ENCODE measurements at places on chromosomes 4 and X.

DNA sequence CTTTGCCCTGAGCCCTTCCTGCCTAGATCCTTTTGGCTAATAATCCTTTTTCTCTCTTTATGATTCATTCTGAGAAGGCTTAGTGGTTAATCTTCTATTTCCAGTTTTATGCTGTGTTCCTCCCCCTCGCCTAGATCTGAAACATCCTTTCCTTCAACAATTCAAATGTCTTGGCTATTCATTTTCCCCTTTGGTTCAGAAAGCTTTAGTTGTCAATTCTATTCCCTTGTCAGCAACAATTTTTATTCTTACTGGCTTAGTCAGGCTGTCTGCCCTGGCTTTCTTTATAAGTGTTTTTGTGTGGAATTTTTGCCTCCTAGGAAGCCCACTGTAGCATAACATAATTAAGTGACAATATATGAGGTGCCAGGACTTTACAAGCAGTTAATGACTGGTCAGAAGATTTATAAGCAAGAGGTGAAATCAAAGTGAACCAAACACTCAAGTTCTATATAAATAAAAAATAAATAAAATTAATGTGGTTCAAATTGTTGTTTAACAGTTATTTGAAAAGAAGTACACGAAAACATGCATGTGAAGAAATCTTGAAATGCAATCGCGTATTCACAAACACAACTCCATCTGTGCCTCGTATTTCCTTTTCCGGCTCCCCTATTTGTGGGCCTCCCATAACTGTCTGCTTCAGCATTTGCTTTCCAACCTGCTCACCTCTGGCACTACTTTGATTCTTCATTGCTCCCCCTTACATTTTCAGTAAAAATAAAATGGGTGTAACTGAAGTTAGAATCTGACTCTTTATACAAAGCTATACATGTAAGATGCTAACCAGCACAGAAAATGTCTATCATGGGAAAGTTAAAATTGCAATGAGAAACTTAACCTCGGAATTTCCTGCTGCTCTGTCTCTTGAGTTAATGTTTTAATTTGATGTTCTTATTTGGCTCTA, 235.4 kb downstream of the SPRY1 start:
- no peak for DNase-seq

GRCh38 chr4:4269331-4269731, 20.6 kb downstream of the LYAR start:
- DNase-seq: peak; percentile 30

DNA sequence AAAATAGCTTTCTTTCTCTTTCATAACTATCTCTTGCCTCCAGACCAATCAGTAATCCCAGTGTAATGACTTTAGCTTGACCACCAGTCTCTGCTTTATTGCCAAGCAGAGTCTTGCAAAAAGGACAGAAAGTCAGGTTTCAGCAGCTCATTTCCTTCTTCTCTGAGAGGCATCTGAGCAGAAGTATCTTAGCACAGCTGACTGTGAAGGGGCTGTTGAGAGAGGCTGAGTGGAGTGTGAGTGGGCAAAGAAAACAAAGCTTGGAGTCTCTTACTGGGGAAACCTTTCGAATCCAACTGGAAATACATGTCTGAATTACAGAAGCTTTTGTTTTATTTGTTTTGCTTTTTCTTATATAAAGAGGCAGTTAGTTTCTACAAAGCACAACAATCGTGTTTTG, 170.3 kb upstream of the IGFBP7 start:
- no peak for DNase-seq

DNA sequence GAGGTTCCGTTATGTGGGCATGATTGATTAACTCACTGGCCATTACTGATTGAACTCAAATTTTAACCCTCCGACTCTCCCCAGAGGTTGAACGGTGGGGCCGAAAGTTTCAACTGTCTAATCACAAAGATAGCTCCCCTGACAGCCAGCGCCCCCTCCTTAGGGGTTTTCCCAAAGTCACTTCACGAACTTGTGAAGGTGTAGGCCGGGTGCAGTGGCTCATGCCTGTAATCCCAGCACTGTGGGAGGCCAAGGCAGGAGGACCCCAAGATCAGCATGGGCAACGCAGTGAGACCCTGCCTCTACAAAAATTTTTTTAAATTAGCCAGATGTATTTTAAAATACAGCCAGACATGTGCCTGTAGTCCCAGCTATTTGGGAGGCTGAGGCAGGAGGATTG, 39.8 kb upstream of the RBM47 start:
- no peak for DNase-seq

- no peak for DNase-seq
Observed at GRCh38 chr4:173990126-173990868, 293.2 kb downstream of the FBXO8 start.

GRCh38 chr4:2402048-2402842, 16.2 kb downstream of the ZFYVE28 start:
- DNase-seq: no peak

DNA sequence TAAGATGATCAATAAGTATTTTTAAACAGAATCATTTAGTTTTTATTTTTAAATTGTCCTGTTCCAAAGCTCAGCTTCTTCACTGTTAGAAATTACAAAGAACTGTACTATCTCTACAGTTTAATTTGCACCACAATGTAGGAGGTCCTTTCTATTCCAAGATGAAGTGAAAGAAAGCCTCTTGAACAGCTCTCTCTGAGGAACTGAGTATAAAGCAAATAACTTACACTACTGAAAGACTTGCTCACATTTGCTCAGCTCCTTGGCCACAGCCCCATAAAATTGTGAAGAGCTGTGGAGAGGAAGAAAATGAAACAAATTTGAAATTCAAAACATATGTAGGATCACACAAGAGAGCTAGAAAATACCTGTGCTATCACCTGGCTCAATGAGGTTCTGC, 68.6 kb downstream of the ENPEP start:
- no peak for DNase-seq

GRCh38 chrX:40933132-40933705, 152.0 kb upstream of the USP9X start:
- no peak for DNase-seq

GRCh38 chr4:107094976-107095375, 58.9 kb upstream of the DKK2 start:
- no peak for DNase-seq

DNA sequence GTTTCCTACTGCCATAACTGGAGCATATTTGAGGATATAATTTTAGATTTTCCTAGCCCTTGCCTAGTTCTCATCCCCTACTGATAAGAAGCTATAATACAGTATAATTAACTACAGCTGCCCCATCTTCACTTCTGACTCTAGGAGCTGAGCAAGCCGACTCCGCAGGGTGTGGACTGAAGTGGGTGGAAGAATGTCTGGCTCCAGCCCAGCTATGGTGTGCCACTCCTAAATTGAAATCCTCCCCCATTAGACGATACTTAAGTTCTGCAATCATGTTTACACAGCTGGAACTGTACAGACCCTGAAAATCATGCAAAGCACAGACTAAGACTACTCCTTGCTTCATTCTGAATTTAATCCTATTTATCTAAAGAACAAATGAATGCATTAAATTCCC, 93.1 kb downstream of the PCDH19 start:
- no peak for DNase-seq

- no peak for DNase-seq
Observed at GRCh38 chr4:153427363-153428071, 38.6 kb upstream of the TMEM131L start.

- DNase-seq: no peak
Observed at GRCh38 chr4:151887816-151888180, 127.0 kb upstream of the GATB start.

DNA sequence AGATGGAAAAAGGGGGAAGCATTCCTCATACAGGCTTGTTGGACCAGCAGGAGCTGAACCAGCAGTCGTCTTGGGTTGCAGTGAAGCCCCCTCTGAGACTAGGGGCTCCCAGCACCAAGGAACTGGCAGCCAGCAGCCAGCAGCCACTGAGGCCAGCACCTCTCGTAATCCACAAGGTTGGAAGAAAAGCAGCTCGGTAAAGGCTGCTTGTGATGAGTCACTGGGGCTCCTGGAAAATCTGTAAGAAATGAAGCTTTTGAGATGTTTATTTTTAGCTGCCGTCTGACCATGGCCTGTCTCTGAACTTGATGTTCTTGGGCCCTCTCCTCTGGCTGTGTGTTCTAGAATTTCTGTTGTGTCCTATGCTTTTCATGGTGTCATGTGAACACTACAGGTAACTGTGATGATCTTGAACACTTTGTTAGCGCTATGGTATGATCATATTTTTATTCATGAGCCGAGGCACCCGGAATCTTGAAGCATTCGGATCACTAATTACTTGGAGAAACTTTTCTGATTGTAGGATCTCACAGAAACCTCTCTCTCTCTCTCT, 18.6 kb downstream of the CLCN4 start:
- no peak for DNase-seq

DNA sequence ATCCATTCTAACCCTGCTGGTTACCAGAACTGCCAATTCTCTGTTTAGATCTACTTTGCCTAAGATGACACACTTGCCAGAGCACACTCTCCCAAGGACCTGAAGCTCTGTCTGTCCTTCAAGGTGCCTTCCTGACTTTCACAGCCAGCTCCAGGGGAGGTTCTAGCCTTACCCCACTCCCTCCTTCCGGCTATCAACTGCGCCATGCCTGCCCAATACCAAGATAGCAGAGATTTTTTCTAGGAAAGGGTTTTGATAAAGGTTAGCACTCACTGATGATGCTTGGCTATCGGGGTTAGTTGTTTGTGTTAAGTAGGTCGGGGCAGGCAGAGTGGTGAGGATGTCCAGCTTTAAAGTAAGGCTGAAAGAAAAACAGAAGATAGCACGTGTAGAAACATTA, 14.3 kb downstream of the ALPK1 start:
- no peak for DNase-seq

DNA sequence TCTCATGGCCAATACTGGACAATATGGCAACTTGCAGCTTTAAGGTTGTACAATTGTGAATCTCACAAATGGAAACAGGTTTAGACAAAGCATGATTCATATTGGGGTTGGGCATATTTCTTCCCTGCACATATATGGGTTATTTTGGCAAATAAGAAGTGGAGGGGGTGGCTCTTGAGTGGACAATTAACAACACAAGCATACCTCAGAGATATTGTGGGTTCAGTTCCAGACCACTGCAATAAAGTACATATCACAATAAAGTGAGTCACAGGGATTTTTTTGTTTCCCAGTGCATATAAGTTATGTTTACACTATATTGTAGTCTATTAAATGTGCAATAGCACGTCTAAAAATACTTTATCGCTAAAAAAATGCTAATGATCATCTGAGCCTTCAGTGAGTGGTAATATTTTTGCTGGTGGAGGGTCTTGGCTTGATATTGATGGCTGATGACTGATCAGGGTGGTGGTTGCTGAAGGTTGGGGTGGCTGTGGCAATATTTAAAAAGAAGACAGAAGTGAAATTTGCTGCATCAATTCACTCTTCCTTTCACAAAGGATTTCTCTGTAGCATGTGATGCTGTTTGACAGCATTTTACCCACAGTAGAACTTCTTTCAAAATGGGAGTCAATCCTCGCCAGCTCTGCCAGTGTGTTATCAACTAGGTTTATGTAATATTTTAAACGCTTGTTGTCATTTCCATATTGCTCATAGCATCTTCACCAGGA, 50.5 kb upstream of the OGT start:
- no peak for DNase-seq

DNA sequence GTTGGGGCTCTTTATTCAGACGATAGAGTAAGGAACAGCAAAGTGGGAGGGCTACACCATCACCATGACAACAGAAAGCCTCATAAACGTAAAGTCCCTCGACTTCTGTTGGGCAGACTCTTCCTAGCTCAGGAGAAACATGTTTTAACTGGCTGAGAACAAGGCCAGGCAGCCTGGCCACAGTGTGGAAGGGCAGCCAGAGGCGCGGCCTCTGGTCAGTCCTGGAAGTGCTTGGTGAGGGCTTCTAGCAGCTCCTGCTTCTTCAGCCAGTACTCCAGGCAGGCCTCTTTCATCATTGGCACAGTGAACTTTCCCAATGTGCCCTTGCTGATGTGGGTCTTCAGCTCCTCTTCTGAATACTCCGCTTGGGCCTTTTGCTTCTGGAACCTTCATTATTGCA, 690.9 kb downstream of the PCDH19 start:
- DNase-seq: no peak

Data from activated CD8-positive, alpha-beta memory T cell treated with anti-CD3 and anti-CD28 coated beads, Interleukin-2, amount 50 U/mL, for 4 hours (primary cell).